ENCODE measurements at places on chromosomes 12 and 14.

DNA sequence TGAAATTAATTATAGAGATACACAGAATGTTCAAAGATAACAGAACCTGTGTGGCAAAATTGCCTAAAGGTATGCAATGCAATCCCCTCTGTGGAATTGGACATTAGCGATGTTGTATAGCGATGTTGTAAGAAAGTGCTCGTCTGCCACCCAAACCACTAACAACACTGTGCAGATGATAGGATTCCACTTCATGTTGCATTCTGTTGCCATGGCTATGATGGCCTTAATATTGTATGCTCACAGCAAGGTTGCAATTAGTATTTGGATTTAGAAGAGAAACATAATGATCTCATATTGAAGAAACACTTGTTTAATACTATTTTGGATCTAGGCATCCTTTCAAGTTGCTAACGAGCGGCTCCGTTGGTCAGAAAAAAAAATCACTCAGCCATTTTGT, 260.3 kb downstream of the BCAT1 start:
- DNase-seq, result no peak

DNA sequence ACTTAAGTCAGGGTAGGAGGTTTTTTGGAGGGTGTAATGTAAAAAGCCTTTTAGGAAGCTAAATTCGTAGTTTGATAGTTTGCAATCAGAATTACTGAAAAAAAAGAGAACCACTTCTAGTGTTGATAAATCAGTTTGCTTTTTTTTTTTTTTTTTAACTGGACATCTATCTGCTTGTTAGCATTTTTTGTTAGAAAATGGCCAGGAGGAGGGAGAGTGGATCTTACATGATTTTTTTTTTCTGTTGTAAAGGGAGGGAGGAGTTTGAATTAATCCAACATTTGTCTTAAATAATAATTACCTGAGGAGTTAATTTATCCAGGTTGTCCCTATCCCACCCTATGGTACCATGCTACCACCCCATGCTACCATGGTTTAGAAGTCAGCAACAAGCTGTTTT, 1.2 kb downstream of the FBXO34 start:
- DNase-seq, result no peak

DNA sequence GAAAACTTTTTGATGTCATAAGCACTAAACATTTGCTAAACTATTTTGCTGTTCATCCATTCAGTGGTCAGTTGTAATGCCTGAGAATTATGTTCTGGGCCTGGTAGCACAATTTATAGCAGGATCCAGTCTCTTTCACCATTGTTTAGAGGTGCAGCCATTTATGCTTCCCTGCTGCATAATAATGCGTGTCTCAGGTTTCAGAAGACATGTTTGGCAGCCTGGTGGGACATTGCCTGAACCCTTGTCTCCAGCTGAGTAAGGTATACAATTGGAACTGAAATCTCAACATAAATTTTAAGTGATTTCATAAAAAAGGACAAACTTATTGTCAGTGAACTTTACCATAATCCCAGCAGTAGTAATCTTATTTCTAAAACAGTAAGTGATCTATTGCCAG, 94.8 kb downstream of the POLR3B start:
- DNase-seq, result no peak

- DNase-seq, result no peak
Observed at GRCh38 chr12:5434647-5435560, 3.0 kb downstream of the NTF3 start.

- DNase-seq, result no peak
Observed at GRCh38 chr12:57838594-57839302, 7.8 kb downstream of the CTDSP2 start.

- DNase-seq, result no peak
Observed at GRCh38 chr12:69645031-69645430, 34.3 kb upstream of the LRRC10 start.

- no peak for DNase-seq
Observed at GRCh38 chr12:27436029-27436428, 10.5 kb upstream of the SMCO2 start.

- no peak for DNase-seq
Observed at GRCh38 chr14:104138098-104138717, at the start of gene KIF26A. Gene KIF26A, plus strand, starts transcription at chr14:104138587. Its CDS starts 136 bp downstream, at chr14:104138723.

- DNase-seq, result no peak
Observed at GRCh38 chr12:55258303-55258702, 13.9 kb downstream of the OR6C74 start.

GRCh38 chr12:66199141-66199540, 10.1 kb downstream of the IRAK3 start:
- no peak for DNase-seq

GRCh38 chr14:73176685-73177084, 40.4 kb downstream of the PSEN1 start:
- DNase-seq, result no peak

Measured in stimulated activated CD8-positive, alpha-beta memory T cell treated with anti-CD3 and anti-CD28 coated beads, Interleukin-4, amount 100 ng/mL, for 1 hour (primary cell).